ENCODE measurements at places on chromosomes 3 and 15.

DNA sequence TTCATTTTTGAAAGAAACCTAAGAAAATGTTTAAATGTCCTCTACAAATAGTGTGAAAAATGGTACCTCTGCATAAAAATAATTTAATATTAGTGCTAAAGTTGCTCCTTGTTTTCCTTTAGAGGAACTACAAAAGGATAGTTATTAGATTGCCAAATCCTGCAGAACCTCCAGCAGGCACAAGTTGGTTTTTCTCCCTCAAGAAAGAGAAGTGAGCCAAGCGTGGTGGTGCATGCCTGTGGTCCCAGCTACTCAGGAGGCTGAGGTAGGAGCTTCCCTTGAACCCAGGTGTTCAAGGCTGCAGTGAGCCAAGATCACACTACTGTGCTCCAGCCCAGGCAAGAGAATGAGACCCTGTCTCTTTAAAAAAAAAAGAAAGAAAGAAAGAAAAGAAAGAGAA is 85.1 kb upstream of the TSEN2 start:
- no peak for DNase-seq

DNA sequence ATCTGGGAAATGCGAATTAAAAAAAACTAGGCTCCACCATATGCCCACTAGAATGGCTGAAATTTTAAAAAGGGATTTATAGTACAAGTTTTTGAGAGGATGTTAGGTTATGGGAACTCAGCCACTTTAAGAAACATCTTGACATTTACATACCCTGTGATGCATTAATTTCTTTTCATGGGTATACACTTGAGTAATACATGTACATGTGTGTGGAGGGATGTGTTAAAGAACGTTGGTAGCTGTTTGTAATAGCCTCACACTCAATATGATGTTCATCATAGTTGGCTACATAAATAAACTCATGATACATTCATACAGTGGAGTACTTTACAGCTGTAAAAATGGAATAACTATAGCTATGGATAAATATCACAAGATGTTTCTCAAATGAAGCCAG is 40.9 kb downstream of the MEF2A start:
- DNase-seq = no peak

- no peak for DNase-seq
These were observed 58.2 kb downstream of the FMN1 start for GRCh38 chr15:33136353-33136752.

DNA sequence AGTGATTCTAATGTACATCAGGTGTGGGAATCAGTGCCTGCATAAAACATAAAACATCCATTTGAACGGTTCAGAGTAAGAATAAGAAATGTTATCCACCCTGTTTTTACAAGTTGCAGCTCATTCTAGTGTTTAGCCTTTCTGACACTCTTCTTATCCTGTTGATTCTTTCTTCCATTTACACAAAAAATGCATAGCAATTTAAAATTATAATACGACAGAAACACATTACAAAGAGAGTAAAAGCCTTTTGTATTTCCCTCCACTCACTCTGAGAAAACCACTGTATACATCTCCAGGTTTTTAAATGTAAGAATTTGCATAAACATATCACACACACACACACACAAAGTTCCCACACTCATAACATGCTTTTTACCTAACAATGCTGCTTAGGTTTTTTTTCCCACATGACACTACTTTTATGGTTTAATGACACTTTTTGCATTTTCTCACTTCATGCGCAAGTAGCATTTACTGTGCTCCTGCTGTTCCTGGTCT is 199.8 kb downstream of the CNTN6 start:
- DNase-seq = no peak

- peak; percentile 20 for DNase-seq
These were observed 43.9 kb downstream of the THBS1 start for GRCh38 chr15:39624806-39625205.

DNA sequence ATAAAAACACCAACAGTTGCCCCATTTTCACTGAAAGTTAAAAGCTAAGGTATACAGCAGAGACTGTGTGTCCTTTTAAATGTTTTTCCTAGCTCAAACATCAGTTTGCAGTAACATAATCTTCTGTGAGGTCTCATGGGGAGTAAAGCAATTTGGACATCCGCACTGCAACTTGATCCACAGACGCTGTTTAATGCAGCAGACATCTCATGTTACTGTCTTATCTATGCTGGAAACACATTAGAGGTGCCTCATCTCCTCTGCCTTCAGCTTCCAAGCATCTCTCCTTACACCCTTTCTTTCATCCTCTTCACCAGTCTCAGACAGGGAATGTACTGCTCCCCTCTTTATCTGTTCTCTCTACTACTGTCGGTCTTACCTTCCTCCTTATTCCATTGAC is 53.7 kb upstream of the ATP11B start:
- DNase-seq = peak; percentile 13

- no peak for DNase-seq
These were observed 208.7 kb downstream of the RAP2B start for GRCh38 chr3:153370680-153371079.

DNA sequence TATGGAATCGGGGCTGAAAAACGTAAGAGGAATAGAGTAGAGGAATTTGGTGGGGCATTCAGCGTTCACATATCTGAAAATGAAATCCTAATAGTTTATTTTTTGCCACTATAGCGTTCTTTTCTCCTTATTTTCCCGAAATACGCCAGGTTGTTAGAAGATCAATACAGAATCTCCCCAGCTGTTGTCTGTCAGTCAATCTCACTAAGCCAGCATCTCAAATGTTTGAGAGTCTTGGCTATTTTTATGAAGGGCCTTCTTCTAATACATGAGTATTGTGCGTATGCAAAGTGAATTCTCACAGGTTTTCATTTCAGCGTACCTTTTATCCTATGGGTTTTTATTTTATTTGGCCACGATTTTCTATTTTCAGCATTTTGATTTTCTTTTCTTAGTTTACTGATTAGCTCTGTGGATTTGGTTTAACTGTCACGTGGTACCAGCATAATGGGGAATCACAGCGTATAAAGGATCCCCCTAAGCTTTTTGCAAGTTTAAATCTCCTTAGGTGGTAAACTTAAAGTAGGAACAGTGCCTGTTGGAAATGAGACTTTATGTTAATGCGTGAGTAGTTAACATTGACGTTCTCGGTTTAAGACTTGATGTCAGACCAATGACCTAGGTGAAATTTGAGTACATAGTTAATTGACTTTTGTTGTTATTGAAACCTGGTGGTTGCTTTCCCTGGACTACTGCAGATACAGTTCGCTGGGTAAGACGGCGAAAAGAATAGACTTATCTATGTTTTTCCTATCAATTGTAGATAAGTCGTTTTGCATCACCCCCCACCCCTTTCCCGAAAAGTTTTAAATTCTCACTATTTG is 1.3 kb downstream of the FXR1 start:
- DNase-seq = no peak

DNA sequence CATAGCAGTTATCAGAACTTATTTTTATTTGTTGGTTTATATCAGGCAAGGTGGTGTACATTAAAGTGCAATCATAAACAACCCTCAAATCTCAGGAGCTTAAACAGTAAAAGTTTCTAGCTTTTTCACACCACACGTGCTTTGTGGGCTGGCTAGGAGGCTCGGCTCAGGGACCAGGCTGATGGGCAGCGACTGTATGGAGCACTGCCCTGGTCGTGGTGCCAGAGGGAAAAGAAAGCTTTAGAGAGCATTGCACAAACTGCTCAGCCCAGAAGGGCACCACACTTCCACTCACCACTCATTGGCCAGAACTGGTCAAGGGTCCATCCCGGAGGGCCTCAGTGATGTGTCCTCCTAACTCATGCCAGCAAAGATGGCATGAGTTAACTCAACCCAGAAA is 123.2 kb downstream of the AQP9 start:
- no peak for DNase-seq

DNA sequence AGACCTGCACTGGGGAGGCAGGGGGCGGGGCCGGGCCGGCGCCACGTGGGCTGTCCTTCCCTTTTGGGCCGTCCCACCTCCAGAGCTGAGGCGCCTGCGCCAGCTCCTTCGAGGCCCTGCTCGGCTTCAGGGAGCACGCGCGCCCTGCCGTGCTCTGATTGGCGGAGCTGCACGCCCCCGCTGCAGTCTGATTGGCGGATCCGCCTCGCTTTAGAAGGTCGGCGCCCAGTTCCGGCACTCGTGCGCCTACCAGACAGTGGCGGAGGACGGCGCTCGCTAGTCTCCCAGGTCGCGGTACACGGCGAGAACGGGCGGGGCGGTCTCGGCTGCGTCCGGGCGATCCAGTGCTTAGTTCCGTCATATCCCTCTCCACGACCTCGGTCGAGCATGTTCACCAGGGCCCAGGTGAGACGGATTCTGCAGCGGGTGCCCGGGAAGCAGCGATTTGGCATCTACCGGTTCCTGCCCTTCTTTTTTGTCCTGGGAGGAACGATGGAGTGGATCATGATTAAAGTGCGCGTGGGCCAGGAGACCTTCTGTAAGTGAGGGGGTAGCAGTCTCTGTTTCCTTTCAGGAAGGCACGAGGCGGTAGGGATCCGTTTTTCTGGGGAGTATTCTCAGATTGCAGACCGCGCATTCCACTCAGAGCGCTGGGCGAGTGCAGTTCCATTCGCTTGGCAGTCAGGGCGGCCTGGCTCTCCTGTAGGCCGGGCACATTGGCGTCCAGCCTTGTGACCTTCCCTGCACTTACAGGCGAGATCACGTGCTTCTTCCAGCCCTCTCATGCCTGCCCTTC is at the start of gene UQCC5:
Gene UQCC5 (plus strand): TSS at position 237 of the 796 bp plus-strand sequence. CDS start 151 bp downstream, at position 388.
- DNase-seq = peak; percentile 94

DNA sequence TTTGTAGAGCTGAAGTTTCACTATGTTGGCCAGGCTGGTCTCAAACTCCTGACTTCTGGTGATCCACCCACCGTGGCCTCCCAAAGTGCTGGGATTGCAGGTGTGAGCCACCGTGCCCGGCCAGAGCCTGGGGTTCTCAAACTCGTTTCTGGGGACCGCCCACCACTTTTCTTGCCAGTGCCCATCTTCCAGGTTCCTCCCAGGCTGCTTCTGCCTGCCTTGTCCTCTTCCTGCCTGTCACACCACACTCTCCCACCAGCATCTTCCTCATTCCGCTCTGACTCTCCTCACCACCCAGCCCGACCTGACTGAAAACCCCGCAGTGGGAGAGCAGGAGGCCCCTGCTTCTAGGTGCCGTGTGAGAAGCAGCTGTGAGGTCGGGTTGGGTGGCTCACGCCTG is 3.1 kb upstream of the DYNLT2B start:
- no peak for DNase-seq
